ENCODE measurements at places on chromosomes 12 and 14.

DNA sequence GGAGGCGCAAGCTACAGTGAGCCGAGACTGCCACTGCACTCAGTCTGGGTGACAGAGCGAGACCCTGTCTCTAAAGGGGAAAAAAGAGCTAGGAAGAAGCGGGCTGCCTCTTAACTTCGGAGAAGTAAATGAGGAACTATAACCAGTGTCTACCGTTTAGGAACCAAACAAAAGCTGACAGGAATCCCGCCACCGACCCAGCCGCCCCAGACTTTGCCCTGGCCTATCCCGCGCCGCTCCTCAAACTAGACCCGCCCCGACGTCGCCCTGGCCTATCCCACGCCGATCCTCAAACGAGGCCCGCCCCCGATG lies 568 bp upstream of the SIVA1 start:
- DNase-seq: no peak

GRCh38 chr12:110243227-110243626 lies 37.8 kb upstream of the ATP2A2 start:
- no peak for DNase-seq

GRCh38 chr14:47390831-47391504 lies 284.4 kb downstream of the MDGA2 start:
- no peak for DNase-seq

GRCh38 chr12:52401526-52401925 lies 4.6 kb downstream of the KRT82 start:
- no peak for DNase-seq

DNA sequence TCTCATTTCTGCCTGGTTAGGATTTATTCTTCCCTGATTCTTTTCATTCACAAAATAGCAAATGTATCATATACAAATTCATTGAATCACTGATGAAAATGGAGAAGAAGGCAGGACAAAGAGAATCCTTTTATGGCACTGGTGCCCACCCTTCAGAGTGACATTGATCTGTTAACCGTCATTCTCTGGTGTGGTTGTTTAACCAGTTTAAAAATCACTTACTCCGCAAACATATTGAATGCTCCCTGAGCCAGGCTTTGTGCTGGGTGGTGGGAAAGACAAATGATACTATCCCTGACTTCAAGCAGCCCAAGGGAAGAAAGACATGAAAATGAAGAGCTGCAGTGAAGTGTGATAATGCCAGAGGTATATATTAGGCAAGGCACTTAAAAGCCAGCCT lies 187.5 kb upstream of the SLC38A2 start:
- DNase-seq: no peak

DNA sequence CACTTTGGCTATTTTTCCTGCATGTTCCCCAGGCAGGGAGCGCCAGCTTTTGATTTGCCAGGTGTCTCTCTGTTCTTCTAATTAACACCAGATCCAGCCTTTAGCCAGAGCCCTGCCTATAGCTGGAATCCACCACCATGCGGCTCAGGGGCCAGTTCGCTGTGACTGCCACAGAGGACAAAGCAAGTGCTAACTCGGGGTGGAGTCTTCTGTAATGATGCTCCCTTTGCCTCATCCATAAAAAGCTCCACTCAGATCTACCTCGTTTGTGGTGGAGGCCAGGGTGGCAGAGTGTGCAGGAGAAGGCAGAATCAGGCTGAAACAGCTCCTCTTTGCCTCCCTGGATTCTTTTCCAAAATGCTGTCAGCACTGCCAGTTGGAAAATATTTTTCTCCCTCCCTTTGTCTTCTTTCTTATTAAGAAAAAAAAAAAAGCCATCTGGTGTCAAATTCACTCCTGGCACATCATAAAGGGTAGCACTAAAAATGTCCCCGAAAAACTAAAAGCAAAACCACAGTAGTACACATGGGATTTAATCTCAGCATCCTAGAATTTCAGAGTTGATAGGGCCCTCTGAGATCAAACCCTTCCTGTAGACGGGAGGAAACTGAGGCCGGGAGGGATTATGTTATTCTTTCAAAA lies 18.0 kb upstream of the CTDSP2 start:
- peak; percentile 69 for DNase-seq

DNA sequence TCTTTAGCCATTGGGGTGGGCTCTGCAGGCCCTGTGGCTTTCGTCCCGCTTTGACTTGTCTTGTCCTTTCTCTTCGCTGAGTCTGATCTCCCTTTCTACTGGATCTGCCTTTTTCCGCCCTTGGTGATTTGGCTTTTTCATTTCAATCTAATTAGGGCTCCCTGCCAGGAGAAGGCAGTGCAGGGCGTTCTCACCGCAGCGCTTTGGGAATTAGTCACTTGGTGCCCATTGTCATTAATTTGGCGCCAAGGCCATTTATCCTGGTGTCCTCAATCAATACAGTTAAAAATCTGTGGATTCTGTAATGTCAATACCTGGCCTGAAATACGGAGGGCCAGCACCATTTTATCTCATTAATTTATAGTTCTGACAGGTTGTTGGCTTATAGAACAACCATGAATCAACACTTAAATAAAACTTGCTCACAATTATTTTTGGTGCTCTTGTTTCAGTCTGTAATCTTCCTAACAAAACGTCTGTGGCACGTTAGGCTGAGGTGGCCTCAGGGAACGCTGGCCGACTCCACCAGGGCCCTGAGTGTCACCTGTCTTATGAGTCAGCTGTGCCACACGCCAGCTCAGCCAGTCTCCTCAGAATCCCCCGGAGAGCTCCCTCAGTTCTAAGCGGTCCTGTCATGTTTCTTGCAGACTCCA lies 115.7 kb downstream of the BEGAIN start:
- DNase-seq: no peak

DNA sequence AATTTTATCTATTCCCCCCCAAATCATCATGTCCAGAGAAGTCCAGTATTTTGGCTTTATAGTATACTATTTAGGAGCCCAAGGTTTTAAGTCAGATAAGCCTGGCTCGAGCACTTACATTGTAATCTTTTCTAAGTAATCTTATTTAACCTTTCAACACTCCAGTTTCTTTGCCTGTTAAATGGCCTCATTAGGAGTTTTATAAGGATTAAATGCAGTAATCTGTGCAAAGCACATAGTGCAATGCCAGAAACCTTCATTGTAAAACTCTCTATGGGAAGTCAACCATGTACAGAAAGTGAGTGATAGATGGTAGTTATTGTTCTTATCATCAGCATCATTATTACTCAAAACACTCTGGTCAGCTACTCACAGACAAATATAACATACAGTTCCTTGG lies 1330.4 kb downstream of the SLC16A7 start:
- DNase-seq: no peak

DNA sequence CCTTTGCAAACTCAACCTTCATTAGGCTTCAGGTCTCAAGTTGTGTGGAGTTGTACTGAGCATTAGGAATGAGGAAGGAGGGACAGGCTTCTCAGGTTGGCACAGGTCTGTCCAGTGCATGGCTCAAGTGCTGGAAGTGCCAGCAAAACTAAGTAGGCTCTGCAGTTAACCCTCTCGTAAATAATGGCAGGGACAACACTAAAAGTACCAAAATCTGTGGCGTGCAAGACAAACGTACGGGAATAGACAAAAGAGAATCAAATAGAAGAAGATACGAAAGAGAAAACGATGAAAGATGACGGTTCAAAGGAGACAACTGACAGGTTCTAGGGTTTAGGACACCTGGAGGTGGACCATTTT lies 612 bp downstream of the TRAPPC6B start:
- DNase-seq: peak; percentile 30

DNA sequence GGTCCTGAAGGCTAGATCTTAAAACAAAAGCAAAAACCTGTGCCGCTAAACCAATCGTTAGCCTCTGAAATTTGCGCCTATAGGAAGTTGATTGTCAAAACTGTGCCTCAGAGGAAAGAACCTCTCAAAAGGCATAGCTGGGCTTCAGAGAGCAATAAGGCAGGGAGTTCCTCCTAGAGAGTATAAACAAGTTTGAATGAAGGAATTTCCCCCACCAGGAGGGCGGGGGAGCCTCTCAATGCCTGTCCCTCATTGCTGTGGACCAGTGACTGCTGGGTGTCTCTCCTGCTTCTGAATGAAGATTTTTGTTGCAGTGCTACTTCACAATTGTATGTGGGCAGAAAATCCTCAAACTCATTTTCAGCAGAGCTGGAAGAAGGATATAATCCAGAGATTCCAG lies 88.6 kb downstream of the KCNK10 start:
- DNase-seq: no peak

DNA sequence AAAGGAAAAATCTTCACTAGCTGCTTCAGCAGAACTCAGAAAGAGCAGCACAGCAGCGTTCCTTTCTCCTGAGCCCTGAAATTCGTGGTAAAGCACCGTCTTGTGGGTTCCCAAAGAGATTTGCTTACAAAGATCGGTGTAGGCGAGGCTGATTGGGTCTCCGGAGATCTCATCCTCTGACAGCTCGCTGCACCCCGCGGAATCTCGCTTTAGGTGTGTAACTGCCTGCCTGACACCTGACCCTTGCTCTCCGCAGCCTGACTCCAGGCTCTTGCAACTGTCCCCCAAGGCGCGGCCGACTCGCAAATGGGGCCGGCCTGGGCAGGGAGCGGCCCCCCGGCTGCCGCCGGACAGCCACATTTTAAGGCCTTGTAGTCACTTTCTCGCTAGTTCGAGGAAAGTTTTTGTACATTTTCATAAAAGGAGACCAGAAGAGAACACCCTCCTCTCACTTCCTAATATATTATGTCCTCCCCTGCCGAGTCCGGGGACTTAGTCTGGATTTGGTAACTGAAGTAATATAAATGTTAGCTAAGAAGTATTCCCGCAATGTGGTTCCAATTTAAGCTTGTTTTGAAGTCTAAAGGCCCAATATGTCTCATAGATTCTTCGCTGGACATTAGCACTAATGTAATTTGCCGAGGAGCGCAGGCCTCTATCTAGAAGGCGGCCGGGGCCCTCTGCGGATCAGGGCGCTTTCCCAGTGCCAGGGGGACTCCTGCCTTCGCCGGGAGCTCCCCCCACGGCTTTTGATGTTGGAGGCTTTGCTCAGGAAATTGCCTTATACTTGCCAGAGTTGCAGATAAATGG lies 177.3 kb upstream of the CDKN3 start:
- peak; percentile 25 for DNase-seq

DNA sequence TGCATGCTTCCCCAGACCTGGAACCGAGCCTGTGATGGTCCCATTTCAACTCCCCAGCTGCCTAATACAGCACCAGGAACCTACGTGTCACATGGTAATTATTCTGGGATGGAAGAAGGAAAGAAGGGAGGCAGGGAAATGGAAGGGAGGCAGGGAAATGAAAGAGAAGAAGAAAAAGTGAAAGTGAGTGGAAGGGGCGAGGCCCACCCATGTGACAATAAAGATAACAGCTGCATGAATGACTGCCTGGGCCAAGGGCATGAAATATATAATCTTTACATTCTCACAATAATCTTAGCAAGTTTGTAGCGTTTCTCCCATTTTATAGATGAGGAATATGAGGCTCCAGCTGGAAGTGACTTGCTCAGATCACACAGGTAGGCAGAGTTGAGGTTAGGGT lies 245.0 kb upstream of the PWP1 start:
- no peak for DNase-seq

DNA sequence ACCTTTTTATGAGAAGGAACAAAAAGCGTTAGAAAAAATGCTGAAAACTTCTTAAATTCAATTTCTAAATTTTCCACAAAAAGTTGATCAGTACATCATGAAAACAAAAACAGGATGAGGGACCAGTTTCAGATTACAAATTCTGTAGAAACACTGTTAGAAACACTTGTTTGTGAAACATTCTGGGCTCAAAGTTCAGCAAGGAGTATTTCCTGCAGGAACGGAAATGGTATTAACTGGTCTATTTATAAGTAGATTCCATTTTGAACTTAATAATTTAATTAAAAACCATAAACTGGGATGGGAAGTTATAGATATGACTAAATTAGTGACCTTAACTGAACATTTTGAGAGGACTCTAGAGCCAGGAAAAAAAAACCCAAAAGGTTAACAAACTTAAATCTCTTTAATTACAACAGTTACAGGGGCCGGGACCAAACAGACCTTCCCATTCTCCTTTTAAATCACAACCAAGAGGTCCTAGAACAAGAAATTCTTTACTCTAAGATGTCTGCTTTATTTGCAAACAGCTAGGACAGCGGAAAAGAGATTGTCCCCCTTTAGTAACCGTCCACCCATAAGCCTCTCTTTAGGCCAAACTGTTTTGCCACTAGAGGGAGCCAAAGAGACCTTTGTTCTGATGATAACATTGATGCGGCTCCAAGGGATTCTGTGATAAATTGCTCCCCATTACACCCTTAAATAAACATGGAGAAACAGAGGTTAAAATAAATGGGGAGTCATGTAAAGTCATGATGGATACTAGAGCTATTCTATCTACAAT lies 69.0 kb upstream of the RERGL start:
- DNase-seq: no peak

DNA sequence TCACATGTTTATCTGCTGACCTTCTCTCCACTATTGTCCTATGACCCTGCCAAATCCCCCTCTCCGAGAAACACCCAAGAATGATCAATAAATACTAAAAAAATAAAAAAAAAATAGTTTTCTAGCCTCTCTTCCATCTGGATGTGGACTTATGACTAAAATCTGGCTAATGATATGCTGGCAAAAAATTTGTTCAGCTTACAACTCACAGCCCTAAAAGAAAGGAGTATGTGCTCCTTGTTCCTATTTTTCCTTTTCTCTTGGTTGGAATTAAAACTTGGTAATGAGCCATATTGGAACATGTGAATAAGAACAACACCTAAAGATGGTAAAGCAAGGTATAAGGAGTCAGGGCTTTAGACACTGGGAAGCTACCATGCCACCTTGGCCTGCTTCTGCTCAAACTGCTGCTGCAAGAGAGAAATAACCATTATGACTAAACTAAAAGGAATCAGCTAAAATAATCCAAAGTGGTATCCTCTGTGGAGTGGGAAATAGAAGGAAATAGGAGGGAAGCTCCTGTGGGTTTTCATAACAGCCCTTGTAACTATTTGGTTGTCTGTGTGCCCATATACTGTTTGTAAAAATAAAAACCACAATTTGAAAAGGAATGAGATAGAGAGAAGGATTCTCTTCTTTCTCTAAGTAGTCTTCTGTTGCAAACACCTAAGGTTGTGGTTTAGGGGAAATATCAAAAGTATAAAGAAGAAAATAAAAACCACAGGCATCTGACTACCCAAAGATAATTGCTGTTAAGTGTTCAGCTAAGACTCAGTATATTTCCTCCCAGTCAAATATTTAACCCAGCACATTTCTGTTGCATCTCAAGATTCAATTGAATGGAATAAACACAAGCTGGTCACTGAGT lies 53.8 kb downstream of the SDR9C7 start:
- DNase-seq: no peak

- no peak for DNase-seq
These were observed 243.7 kb upstream of the DIO2 start for GRCh38 chr14:80455031-80455430.

GRCh38 chr14:103209506-103209905 lies 86.2 kb downstream of the TNFAIP2 start:
- no peak for DNase-seq
